ENCODE measurements at places on chromosomes 2 and 18. TPM values are rescaled to one million over a fixed set of nuclear protein-coding genes. Genes with fewer than 3 reads are reported as not detected.
A peak's percentile ranks its signal among the peaks of the same experiment; 100 is the strongest.

DNA sequence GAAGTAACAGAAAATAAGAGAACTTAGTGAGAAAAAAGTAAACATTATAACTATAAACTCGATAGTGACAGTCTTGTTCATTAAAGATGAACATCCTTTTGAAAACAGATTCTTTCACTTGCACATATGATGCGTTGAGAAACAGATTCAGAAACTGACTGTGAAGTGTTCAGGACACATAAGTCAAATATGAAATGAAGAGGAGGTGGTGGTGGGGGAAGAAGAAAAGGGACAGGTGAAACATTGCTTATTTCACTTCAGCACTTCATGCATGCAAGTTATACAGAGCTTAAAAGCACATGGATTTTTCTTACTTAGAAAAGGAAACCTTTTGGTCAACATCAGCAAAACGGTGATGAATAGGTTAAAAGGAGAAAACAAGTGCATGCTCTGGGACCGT, 42.5 kb downstream of the STAT4 start:
- DNase-seq = peak; percentile 34
- H3K27me3 ChIP-seq = no peaks in the 10 kb centered on the region
- H3K4me1 ChIP-seq = peaks cover 84% of the 10 kb centered on the region
- peak overlapping the region; percentile 83 for H3K27ac ChIP-seq
- H3K36me3 ChIP-seq = peaks cover 56% of the 10 kb centered on the region

GRCh38 chr2:64349131-64349530, 104.8 kb upstream of the LGALSL start:
- H3K4me1 ChIP-seq = no peaks in the 10 kb centered on the region
- DNase-seq = no peak
- no peak overlapping the region for H3K27ac ChIP-seq
- peaks cover 1% of the 10 kb centered on the region for H3K27me3 ChIP-seq

GRCh38 chr2:221203856-221204255, 368.2 kb downstream of the EPHA4 start:
- peaks cover 2% of the 10 kb centered on the region for H3K27me3 ChIP-seq
- no peak overlapping the region for H3K4me3 ChIP-seq
- no peak for DNase-seq
- H3K4me1 ChIP-seq = no peaks in the 10 kb centered on the region
- H3K36me3 ChIP-seq = no peaks in the 10 kb centered on the region

GRCh38 chr2:61534926-61535325, 3.2 kb downstream of the XPO1 start:
- H3K4me1 ChIP-seq = peaks cover 47% of the 10 kb centered on the region
- peak overlapping the region; percentile 83 for H3K4me3 ChIP-seq
- peaks cover 50% of the 10 kb centered on the region for H3K36me3 ChIP-seq
- no peaks in the 10 kb centered on the region for H3K27me3 ChIP-seq
- peak overlapping the region; percentile 97 for H3K27ac ChIP-seq

Gene STAM2
- total RNA-seq = 13.0 TPM

GRCh38 chr2:235877275-235877802, 290.8 kb downstream of the GBX2 start:
- H3K36me3 ChIP-seq = no peaks in the 10 kb centered on the region
- H3K4me1 ChIP-seq = no peaks in the 10 kb centered on the region
- no peak overlapping the region for H3K27ac ChIP-seq
- H3K4me3 ChIP-seq = no peak overlapping the region
- peaks cover 3% of the 10 kb centered on the region for H3K27me3 ChIP-seq
- no peak for DNase-seq

GRCh38 chr2:219775506-219775905, 148.1 kb downstream of the SLC4A3 start:
- DNase-seq = no peak
- no peaks in the 10 kb centered on the region for H3K36me3 ChIP-seq
- H3K4me3 ChIP-seq = no peak overlapping the region
- no peak overlapping the region for H3K27ac ChIP-seq

- H3K27me3 ChIP-seq = no peaks in the 10 kb centered on the region
- no peak for DNase-seq
- no peak overlapping the region for H3K4me3 ChIP-seq
- no peaks in the 10 kb centered on the region for H3K4me1 ChIP-seq
- no peak overlapping the region for H3K27ac ChIP-seq
Observed at GRCh38 chr2:109289504-109290222, 160.7 kb downstream of the SH3RF3 start.

DNA sequence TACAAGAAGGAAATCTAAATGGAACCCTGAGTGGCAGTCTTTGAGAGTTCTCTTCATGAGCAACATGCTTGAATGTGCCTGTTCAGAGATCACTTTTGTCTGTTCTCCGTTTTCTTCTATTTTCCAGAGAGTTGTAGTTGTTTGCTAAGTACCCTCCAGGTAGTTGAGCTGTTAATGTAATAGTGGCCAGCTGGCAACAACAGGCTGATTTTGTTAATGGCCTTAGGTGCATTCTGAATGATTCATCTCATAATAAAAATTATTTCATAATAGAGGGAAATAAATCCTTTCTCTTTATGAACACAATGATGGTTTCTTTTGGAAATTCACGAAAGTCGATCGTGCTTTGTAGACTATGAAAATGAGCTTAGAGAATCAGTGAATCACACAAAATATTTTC, 136.8 kb downstream of the LRP1B start:
- DNase-seq = no peak
- H3K4me3 ChIP-seq = no peak overlapping the region
- no peaks in the 10 kb centered on the region for H3K27me3 ChIP-seq
- no peaks in the 10 kb centered on the region for H3K36me3 ChIP-seq
- no peaks in the 10 kb centered on the region for H3K4me1 ChIP-seq
- no peak overlapping the region for H3K27ac ChIP-seq

GRCh38 chr2:147076634-147077033, 768.2 kb upstream of the ACVR2A start:
- no peak overlapping the region for H3K27ac ChIP-seq
- H3K36me3 ChIP-seq = no peaks in the 10 kb centered on the region
- H3K4me1 ChIP-seq = no peaks in the 10 kb centered on the region
- peaks cover 13% of the 10 kb centered on the region for H3K27me3 ChIP-seq
- DNase-seq = no peak
- no peak overlapping the region for H3K4me3 ChIP-seq

DNA sequence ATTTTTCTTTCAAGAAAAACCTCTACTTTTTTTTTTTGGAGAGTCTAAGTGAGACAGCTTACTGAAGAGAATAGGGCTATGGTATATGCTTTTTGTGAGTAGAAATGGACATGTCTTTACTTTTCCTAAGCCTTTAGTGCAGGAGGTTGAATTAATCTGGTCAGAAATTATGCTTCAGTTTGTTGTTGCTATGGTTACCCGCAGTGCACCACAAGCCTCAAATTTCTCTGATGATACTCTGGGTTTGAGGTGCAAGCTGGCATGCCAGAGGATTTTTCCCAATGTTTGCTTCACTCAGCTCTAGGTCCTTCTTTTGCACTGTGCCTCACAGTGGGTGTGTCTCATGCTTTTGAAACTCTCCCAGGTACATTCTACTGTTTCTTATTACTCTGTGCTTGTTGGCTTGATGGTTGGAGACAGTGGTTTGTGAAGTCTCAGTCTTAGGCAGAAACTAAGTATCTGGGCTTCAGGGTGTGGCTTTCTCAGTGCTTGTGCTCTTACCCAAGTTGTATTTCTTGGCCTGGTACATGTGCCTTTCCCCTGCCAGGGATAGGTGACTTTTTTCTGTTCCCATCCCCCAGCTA, 278.3 kb downstream of the RBM43 start:
- peaks cover 8% of the 10 kb centered on the region for H3K27me3 ChIP-seq
- DNase-seq = no peak
- no peak overlapping the region for H3K4me3 ChIP-seq
- no peak overlapping the region for H3K27ac ChIP-seq
- H3K36me3 ChIP-seq = no peaks in the 10 kb centered on the region

DNA sequence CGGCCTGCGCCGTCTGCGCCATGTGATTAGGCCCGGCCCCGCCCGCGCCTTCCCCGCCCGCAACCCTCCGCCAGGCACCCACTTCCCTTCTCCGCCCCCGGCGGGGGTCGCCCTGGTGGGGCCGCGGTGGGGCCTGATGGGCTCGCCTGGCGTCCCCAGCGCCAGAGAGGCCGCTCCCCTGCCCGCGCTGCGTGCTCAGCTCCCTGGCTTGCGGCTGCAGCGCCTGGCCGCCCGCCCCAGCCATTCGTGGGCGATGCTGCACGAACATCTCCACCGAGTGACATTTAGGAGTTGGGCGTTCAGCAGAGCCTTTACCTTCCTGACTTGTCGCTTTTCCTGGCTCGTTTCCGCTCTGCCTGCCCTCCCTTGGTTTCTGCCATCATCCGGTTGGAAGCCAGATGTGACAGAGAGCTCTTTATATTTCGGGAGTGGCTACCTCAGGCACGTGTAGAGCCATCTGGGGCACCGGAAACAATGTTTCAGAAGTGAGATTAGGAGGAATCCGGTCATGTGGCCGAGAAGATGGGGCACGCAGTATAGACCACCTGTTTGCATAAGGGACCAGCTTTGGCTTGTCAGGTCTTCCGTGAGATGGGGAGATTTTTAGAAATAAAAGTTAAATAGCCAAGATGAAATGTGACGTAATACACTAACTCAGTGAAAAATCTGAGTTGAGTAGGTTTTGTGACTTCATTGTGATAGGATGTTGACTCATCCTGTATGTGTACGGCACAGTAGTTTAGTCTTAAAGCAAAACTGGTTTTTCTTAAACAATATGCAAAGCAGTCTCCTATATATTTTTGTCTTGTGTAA, 1.2 kb downstream of the GLS start:
- peak; percentile 90 for DNase-seq
- H3K27me3 ChIP-seq = no peaks in the 10 kb centered on the region
- H3K36me3 ChIP-seq = peaks cover 42% of the 10 kb centered on the region
- H3K4me3 ChIP-seq = peak overlapping the region; percentile 94
- H3K27ac ChIP-seq = peak overlapping the region; percentile 98
- peaks cover 32% of the 10 kb centered on the region for H3K4me1 ChIP-seq

Gene TEKT4
- not detected for total RNA-seq

- peaks cover 2% of the 10 kb centered on the region for H3K4me1 ChIP-seq
- peaks cover 35% of the 10 kb centered on the region for H3K27me3 ChIP-seq
- no peak overlapping the region for H3K27ac ChIP-seq
- no peak for DNase-seq
- H3K4me3 ChIP-seq = no peak overlapping the region
Observed at GRCh38 chr2:60585276-60585675, 31.8 kb upstream of the BCL11A start.

- H3K36me3 ChIP-seq = no peaks in the 10 kb centered on the region
- H3K4me1 ChIP-seq = no peaks in the 10 kb centered on the region
- no peak overlapping the region for H3K27ac ChIP-seq
- peak; percentile 22 for DNase-seq
- no peak overlapping the region for H3K4me3 ChIP-seq
Observed at GRCh38 chr2:183070942-183071844, 7.4 kb upstream of the DUSP19 start.

DNA sequence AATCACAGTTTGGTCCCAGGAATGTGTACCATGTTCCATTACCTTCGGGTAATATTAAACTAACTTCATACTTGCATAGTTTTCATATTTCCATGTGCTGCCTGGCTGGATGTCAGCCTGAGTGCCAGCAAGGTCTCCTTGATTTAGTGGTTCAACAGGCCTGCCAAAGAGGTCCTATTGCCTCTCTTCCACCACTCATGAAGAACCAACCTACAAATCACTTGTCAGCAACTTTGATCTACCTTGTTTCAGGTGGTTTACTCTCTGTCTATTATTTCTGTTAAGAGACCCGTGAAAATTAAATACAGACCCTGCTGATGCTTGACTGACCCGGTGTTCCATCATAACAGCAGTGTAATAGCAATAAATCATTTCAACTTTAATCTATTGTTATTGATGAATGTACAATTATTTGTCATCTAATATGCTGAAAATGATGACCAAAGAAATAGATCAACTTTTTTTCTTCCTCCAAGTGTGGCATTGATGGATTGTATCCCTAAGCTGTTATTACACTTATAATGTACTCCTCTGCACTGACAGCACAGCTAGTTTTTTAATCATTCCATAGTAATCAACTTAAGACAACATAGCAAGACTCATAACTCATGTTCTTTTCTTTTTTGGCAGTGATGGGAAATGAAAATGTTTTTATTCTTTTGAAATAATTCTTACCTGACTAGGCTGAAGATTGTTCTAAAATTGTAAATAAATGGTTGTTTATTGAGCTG, 1220.2 kb upstream of the ACVR2A start:
- no peaks in the 10 kb centered on the region for H3K27me3 ChIP-seq
- no peaks in the 10 kb centered on the region for H3K36me3 ChIP-seq
- H3K4me1 ChIP-seq = no peaks in the 10 kb centered on the region
- H3K27ac ChIP-seq = no peak overlapping the region
- no peak for DNase-seq
- H3K4me3 ChIP-seq = no peak overlapping the region

Gene SIX3
- total RNA-seq = not detected

DNA sequence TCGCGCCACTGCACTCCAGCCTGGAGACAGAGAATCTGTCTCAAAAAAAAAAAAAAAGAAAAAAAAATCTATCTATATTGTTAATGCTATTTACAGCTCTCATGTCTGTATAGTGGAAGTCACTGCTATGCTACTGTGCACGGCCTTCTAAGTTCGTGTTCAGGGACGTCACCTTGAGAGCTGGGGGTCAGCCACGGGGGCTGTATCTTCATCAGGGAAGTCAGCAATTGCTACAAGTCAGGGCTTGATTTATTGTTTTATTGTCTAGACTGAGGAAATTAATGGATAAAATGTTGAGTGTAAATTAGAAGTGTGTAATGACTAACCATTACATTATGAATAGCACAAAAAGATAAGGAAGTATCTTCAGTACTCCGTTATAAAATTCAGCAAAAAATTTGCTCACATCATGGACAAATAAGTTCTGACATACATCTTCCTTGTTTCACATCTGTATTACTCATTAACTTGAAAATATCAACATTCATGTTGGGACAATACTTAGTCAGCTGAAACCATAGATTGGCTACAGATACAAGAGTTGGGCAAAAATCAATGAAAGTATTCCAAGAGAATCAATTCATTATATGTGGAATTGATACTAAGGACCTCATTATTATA, 136.6 kb upstream of the SEC11C start:
- H3K4me3 ChIP-seq = no peak overlapping the region
- no peaks in the 10 kb centered on the region for H3K36me3 ChIP-seq
- no peaks in the 10 kb centered on the region for H3K27me3 ChIP-seq

DNA sequence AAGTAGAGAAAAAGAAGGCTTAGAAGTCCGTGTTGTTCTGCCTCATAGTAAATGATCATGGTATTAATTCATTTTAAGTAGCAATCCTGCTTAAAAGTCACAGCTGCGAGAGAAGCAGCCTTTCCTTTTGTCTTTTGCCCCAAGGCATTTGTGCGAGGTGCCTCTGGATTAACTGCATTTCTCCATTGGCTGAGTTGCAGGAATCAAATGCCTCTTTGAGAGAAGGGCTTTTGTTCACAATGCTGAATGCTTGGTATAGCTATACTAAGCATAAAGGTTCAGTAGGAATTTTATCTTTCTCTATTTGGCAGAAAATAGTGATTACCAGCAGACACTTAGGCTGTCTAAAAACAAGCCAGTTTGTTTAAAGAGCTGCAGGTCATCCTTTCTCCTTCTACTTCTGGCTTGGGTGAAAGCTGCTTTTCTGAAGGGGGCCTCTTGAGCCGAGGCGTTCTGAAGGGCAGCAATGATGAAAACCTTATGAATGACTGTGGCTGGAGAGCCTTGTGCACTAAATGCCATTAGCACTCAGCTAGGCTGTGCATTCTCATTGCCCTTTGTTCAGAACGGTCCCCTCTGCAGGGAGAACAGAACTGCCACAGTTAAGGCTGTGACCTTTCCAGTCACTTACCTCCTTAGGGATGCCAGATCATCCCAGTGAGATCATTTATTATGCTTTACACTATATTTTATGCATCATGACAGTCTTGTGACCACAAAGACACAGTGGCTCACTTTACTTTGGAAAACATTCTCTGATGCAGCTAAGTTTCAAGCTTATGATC, 68.8 kb upstream of the TMEM87B start:
- H3K27ac ChIP-seq = no peak overlapping the region
- no peaks in the 10 kb centered on the region for H3K36me3 ChIP-seq
- H3K4me1 ChIP-seq = no peaks in the 10 kb centered on the region
- no peak overlapping the region for H3K4me3 ChIP-seq

- H3K27ac ChIP-seq = no peak overlapping the region
- H3K4me1 ChIP-seq = no peaks in the 10 kb centered on the region
- no peak for DNase-seq
Observed at GRCh38 chr18:52319424-52319983, 20.5 kb upstream of the DCC start.

Data from activated CD8-positive, alpha-beta T cell treated with anti-CD3 and anti-CD28 coated beads for 36 hours (primary cell).